ELF-1 (cell line): ENCODE measurements at places on chromosomes 13 and 19.

DNA sequence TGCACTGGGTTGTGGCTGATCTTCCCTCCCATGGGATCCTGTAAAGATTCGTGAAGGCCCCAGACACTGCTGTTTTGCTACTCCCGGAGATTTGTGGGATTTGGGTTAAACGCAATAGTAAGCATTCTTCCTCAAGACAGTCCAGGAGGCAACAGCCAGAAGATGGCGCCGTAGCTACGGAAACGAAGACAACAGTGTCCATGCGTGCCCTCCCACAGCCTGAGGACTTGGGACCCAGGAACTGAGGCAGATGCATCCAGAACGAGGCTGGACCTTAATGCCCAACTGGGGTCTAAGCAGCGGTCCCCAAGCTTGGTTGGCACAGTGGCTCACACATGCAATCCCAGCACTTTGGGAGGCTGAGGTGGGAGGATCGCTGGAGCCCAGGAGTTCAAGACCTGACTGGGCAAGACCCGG is 57.6 kb upstream of the ZNF507 start:
- peak; percentile 81 for DNase-seq

GRCh38 chr19:31286491-31286890 is 62.7 kb downstream of the TSHZ3 start:
- no peak for DNase-seq

DNA sequence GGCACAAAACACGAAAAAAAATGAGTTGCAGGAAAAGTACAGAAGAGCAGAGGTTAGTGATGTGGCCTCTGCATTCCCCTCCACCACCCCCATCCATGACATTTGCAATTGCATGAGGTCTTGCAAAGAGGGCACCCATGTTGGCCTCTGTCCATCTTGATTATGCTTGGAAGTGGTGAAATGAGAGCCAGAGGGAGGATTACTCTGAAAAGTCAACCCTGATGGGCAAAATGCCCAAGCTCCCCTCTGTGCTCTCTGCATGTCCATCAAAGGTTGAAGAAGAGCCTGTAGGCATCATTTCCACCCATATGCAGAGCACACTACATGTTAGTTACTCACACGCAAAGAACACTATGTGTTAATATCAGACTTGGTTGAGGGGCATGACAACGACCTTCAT is 71.4 kb downstream of the SLC15A1 start:
- no peak for DNase-seq

DNA sequence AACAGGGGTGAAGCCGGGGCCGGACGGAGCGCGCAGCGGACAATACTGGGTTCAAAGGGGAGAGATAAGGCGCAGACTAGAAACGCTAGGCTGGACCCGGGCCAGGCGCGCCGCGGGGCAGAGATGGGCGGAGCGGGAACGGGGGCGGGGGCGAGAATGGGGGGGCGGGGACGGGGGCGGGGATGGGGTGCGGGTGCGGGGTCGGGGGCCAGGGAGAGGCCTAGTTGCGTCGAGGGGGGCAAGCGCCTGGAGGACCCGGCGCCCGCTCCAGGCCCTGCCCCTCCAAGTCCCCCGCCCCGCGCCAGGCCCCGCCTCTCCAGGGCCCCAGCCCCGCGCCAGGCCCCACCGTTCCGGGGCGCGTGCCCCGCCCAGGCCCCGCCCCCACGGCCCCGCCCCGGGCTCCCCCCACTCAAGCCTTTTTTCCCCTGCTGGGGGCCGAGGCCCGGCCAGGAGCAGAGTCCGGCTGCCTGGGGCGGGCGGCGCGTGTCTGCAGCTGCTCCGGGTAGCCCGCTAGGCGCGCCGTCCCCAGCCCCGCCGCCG is at the start of gene CERS4:
TSS of gene CERS4 (plus strand) at position 449 of the 540 bp plus-strand sequence. CDS start 41,707 bp downstream, outside the sequence.
- DNase-seq = no peak

GRCh38 chr13:51329606-51330005 is 9.9 kb upstream of the SERPINE3 start:
- DNase-seq = no peak

GRCh38 chr13:111974341-111974640 is 92.7 kb upstream of the SOX1 start:
- DNase-seq = no peak

GRCh38 chr13:50599927-50600326 is 243.6 kb downstream of the DLEU7 start:
- no peak for DNase-seq

DNA sequence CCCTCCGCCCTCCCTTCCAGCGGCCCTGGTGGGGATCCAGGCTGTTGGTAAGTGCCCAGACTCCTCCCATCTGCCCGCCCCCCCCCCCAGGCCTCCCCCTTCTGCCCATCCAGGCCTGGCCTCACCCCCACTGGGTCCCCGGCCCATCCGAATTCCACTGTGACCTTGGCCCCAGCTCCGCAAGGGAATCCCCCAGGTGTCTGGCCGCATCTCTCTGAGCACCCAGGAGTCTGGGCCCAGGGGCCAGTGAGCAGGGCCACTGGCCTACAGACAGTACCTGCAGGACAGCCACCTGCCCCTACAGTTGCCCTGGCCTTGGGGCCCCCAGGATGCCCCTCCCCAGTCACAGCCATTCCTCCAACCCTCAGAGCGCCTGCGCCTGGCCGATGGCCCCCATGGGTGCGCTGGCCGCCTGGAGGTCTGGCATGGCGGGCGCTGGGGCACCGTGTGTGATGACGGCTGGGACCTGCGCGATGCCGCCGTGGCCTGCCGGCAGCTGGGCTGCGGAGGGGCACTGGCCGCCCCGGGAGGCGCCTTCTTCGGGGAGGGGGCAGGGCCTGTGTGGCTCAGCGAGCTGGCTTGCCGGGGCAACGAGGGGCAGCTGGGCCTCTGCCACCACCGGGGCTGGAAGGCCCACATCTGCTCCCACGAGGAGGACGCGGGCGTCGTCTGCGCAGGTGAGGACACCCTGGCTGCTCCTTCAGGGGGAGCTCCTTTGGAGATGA is 912 bp downstream of the SSC5D start:
- DNase-seq = no peak

DNA sequence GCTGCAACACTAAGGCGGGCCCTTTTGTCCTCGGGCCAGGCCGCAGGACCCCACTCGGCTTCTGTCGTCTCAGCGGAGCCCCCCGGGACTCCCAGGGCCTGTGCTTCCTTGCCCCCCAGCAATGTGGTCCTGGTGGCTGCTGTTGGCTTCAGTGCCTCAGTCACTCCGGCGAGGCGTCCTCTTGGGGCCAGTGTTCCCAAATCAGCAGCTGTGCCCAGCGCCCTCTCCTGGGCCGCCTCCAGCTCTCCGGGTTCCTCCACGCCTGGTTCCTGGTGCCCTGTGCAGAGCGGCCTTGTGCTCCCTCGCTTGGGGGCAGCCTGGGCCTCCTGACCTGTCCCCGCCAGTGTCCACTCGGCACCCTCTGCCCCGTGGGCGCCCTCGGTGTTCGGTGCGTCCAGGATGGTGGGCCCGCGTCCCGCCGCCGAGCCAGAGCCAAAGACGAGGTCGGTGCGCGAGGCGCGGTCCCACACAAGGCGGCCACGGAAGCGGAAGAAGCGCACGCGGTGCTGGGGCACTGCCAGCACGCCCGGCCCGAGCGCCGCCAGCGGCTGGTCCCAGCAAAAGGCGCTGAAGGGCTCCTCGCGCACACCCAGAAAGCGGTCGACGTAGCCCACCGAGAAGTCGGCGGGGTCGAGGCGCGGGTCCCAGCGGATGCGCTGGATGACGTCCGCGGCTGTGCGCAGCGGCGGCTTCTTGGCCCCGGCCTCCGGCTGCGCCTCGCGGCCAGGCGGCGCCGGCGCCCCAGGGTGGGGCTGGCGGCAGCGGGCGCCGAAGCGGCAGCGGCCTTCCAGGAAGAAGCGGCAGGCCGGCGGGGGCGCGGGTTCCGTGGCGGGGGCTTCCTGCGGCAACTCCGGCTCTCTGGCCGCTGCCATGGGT is 685 bp downstream of the LENG9 start:
- peak; percentile 80 for DNase-seq

DNA sequence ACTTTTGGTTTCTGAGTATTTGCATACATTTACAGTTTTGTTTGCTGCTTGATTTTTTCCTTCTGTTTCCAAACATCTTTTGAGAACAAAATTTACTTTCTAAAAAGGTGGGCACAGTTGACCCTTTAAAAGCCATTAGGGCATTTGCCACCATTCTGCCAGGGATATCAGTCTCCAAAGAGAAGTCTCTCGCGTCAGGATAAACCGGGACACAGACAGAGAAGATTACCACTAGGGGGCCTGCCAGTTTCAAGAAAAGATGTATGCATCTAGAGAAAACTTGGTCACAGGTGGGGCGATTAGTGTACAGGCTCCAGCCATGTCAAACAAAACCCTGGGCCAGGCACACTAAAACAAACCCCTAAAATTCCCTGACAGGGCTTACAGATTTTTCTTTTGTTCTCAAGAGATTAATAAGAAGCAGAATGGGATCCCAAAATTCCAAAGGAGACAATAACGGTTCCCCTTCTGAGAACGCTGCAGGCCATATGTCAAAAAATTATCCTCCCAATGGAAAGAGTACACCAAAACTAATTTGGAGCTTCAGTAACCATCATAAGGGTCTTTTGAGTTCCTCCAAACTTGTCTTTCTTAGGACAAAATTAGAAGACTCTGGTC is 10.7 kb upstream of the PABPC3 start:
- DNase-seq = peak; percentile 42

- no peak for DNase-seq
Measured at GRCh38 chr19:9487016-9487415, 11.4 kb downstream of the ZNF560 start.

GRCh38 chr13:33953781-33954180 is 135.8 kb downstream of the RFC3 start:
- no peak for DNase-seq

DNA sequence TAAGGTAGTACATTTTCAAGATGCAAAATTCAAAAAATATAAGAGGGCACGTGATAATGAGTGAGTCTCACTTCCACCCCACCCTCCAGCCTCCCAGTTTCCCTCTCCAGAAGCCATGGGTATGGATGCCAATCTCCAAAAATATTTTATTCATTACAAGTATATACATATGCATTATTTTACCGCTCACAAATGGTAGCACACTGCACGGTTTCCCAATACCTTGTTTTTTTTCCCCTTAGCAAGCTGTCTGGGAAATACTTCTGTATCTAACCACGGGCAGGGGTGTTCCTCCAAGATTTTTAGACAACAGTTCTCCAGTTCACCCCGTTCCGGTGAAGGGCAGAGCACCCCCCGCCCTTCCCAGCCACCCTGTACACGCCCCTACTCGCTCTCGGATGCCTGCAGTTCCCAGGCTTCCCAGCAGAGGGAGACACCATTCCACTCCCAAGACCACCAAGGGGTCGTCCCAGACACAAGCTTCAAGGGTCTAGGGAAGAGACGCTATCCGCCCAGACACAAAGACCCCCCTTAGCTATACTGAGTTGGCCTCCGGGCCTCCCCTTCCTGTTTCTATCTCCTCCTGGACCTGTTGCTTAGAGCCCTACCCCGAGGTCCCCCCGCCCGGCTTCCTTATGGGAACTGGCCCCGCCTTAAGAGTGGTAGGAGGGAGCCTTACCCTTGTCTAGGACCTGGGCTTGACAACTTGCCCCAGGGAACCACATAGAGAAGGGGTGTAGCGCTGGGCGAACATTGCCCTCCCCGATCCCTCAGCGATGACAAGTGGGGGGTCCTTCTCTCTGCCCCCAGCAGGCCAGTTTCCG is 1.1 kb upstream of the FXYD3 start:
- DNase-seq = peak; percentile 94

DNA sequence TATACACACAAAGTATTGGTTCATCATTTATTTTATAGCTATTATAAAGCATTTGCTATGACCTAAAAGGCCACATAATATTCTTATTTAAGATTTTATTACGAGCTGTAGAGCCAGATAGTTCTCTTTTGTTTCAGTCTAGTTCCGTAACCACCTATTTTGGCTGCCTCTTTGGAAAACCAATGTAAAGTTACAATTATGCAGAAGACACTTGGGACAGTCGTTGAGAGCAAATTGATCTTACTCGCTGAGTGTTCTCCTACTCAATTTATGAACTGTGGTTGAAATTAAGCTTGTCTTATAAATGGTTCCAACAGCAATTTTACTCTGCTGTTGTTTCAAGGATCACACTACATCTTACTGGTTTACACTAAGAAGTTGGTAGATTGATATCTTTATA is 122.3 kb downstream of the SLC7A1 start:
- DNase-seq = no peak

GRCh38 chr13:75372923-75373841 is 108.8 kb downstream of the TBC1D4 start:
- DNase-seq = no peak

DNA sequence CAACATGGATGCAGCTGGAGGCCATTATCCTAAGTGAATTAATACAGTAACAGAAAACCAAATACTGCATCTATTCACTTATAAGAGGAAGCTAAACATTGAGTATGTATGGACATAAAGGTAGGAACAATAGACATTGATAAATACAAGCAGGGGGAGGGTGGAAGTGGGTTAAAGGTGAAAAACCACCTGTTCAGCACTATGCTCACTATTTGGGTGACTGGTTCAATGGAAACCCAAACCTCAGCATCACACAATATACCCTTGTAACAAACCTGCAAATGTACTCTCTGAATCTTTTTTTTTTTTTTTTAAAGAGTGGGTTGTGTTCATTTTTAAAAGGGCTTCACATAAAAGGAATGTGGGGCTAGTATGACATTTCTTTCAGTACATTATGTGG is 26.9 kb upstream of the CPB2 start:
- DNase-seq = no peak

- DNase-seq = peak; percentile 38
Measured at GRCh38 chr19:11457115-11457514, 21.7 kb downstream of the PRKCSH start.

DNA sequence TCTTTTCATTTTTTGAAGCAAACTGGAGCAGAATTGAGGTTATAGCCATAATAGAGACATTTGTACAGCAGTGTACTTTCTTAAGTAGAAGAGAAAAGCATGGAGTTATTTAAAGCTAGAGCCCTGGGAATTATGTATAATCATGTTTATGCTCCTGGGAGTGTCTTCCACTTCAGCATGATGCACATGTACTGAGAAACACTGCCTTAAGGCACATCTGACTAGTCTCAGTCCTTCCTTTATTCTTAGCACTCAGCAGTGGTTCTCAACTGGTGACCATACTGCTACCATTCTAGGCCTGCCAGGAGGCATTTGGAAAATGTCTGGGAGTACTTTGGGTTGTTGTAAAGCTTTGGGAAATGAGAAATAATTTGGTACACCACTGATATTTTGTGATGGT is 45.8 kb downstream of the VWA8 start:
- DNase-seq = no peak

DNA sequence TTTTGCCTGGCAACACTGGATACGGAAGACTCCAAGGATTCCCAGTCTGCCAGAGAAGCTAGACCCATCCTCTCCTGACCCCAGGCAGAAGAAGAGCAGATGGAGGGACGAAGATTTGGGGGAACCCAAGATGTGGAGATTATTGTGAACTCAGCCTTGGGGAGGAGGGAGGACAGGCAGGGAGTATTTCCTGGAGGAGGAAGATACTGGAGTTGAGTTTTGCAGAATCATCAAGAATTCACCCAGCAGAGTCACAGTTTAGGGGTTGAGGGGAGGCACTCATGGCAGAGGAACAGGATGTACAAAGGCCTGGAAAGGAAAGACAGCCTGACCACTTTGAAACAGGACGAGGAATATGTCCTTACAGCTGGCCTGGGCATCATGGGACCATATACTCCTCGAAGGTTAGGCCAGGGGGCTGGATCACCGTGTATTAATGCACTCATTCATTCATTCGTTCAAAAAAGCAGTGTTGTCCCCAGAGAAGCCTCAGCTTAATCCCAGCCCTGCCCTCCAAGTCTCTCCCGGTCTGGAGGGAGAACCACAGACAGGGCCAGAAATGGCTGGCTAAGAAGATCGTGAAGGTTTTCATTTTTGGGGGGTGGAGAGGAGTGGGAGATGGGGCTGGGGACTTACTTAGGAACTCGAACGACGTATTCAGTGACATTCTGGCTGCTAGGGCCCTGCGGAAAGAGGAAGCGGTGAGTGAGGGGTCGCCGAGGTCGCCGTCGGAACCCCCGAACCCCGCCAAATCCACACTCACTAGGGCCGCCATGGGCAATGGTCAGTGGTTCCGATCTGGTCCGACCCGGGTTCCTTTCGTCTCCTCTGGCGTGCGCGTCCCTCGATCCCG is 517 bp downstream of the GTF2F1 start:
- no peak for DNase-seq
